Neural progenitor cell (in vitro differentiated cells): ENCODE measurements at places on chromosomes 12 and 14. TPM values are rescaled to one million over a fixed set of nuclear protein-coding genes. Genes with fewer than 3 reads are reported as not detected.

DNA sequence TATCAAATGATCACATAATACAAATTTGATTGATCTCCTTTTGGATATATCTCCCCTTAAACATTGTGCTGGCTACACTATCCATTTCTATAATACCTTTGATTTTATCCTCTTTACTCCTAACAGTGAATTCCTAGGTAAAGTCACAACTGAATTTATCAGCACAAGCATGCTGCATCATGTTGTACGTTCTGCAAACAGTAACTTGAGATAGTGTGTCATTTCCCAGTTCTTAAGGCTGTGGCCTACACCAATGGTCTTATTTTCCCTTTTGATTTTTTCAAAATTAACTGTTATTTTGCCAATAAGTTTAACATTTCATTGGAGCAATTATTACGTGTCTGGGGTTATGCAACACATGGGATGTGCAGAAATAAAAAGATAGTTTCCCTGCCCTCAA, 24.8 kb downstream of the PRKCH start:
- DNase-seq = no peak

DNA sequence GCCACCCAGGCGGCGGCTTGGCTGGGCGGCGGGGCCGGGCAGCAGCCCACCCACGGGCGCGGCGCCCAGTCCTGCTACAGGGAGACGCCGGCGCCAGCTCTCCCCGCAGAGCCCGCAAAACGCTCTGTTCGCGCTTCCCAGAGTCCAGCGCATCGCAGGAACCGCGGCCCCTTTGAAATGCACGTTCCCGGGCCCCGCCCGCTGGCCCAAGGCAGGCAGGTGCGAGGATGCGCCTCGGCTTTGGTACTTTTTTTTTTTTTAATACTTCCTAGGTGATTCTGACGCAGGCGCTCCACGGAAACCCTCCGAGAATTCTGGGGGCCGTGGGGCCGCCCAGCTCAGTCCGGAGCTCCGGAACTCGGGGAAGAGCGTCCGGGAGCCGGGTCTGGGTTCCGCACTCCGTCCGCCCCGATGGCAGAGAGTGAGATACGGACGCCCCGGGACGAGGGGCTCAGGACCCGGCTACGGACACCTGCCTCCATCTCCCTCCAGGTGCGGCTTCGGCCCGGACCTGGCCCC, 483 bp downstream of the POC1B start:
- DNase-seq = peak; percentile 73

DNA sequence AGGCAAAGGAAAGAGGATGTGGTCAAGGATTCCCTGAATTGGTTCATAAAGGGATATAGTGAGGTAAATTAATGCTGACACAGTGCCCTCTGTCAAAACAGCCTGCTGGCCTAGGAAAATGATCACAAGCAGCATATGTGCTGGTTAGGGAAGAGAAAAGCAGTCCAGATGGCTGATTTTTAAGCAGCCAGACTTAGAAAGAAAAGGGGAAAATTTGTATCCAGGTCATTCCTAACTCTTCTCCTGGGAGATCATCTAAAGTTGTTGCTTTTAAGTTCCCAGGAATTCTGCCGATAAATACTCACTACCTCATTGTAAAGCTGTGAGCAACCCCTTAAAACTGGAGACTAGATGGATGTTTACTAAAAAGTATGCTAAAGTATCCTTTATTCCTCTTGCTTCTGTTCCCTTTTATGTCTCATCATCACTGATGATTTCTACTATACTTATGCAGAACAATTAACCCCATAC, 46.4 kb upstream of the CNOT2 start:
- DNase-seq = no peak

- no peak for DNase-seq
These were observed 12.5 kb downstream of the GALNT6 start for GRCh38 chr12:51378749-51379148.

DNA sequence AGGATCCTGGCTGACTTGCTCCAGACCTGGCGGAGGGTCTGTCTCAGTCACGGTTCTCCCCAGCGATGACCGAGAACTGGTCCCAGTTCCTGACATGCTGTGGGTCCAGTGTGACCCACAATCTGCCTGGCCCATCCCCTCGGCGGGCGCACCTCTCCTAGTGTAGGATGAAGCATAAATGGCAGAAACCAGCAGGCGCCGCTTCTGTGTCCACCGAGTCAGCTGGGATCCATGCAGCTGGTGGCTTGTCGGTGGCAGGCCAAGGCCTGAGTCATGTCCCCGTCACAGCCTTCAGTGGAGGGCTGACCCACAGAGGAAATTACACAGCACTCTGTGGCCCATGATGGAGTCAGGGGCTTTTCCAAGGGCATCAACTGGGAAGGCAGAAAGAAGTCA, 38.5 kb downstream of the NFKBIA start:
- no peak for DNase-seq

GRCh38 chr12:40263616-40264409, 39.0 kb downstream of the LRRK2 start:
- no peak for DNase-seq

GRCh38 chr12:97573901-97574300, 111.3 kb downstream of the RMST start:
- DNase-seq = no peak

DNA sequence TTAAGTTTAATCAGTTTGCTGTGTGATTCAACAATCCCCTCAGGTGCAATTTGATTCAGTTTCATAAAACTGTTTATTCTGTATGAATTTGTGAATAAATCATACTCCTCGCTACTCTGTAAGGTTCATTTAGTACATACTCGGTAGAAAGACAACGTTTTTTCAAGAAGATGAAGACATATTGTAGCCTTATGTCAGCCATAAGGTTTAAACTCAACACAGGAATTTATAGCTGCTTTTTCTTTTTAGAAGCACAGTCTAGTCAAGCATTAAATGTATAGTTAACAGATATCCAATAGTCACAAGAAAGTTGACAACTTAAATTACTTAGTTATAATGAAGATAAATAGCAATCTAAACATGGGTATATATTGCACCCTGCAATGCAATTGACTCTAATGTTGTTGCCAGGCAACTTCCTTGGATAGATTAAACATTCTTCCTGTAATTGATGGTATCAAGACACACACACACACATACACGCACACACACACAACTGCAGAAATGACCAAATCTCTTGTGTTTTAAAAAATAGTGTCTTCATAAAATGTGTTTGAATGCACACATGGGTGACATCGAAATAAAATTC, 151.5 kb upstream of the MGAT4C start:
- no peak for DNase-seq

DNA sequence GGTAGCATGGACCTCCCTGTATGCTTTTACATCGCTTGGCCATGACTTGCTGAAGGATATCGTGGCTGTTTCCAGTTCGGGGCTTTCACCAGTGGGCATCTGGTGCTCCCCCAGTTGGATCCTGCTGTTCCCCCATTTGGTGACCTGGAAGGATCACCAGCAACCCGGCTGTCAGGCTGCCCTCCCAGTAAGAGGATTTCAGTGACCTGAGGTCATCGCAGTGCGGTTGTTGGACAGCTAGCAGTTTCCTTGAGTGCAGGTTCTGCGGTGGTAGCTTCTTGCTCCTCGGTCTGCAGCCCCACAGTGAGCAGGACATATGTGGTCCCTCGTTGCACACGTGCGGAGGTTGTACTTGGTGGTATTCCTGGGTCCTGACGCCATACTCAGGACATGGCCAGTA, 58.7 kb downstream of the TMEM132C start:
- DNase-seq = no peak

DNA sequence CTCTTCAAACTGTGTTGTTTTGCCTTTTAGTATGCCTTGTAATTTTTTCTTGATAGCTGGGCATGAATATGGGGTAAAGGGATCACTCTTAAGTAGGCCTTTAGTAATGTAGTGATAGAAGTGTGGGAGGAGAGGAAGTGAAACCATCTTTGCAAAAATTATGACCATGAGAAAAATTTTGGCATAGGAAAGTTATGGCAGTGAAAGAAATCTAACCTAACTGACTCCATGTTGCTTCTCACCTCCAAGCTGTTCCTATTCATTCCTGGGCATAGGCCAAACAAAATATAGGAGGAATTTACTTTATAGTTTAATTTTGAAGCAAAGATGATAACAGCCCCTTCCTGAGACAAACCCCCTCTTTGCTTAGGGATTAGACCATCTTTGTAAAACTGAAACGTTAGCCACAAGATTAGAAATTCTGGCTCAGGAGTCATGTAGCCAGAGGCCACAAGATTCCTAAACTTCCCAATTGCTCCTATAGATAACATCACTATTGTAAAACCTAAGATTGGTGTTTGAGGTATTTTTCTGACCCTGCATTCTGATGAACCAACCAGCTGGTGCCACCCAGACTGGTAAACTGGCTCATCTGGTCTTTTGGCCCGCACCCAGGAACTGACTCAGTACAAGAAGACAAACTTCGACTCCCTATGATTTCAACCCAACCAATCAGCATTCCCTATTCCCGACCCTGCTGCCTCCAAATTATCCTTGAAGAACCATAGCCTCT, 45.8 kb downstream of the CRADD start:
- no peak for DNase-seq

GRCh38 chr12:39763890-39764169, 144.2 kb upstream of the ABCD2 start:
- DNase-seq = no peak

DNA sequence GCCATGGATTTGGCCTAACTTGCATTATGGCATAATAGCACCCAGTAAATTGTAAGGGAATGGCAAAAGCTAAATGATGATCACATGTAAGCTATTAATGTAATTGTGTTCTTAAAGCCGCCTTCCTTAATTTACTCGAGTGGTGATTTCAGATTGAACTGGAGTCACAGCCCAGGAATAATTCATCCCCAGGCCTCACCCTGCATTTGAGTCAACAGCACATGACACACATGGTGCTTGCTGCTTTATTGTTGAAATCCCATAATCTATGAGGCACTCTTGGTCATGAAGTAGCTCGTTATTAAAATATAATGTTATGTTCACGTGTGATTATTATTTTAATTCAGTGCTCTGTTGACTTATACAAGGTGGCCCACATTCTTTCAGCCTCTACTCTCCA, 547.5 kb downstream of the VRK1 start:
- no peak for DNase-seq

DNA sequence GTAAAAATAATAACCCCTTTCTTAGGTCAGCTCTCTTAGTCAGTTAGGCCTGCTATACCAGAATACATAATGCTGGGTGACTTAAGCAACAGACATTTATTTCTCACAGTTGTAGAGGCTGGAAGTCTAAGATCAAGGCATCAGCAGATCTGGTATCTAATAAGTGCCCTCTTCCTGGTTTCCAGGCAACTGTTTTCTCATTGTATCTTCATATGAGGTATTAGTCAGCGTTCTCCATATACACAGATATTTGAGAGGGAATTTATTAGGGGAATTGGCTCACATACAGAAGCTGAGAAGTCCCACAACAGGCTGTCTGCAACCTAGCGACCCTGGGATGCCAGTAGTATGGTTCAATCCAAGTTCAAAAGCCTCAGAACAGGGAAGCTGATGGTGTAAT, 896.0 kb downstream of the GALC start:
- no peak for DNase-seq

The LRP1-AS gene
- total RNA-seq = not detected in 2 replicates

The TMX1 gene
- 75.6 and 96.4 TPM in 2 replicates for total RNA-seq

The RFLNA gene
- total RNA-seq = 1.4 and 2.8 TPM in 2 replicates
